Hypothalamus (tissue), 51 donors: ENCODE measurements at places on chromosomes 4 and X.

- DNase-seq = no peak
Observed at GRCh38 chr4:153950100-153950979, 161.5 kb upstream of the SFRP2 start.

DNA sequence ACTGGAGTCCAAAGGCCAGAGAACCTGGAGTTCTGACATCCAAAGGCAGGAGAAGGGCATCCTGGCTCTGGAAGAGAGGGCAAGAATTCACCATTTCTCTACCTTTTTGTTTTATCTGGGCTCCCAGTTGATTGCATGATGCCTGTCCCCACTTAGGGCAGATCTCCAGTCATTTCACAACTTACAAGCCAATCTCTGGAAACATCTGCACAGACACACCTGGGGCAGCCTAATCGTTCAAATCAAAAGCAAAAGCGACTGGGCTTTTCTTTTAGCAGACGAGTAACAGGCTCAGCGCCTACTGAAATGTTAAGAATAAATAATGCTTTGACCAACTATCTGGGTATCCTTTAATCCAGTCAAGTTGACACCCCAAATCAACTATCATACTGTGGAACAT is 136.0 kb upstream of the NPY2R start:
- no peak for DNase-seq

DNA sequence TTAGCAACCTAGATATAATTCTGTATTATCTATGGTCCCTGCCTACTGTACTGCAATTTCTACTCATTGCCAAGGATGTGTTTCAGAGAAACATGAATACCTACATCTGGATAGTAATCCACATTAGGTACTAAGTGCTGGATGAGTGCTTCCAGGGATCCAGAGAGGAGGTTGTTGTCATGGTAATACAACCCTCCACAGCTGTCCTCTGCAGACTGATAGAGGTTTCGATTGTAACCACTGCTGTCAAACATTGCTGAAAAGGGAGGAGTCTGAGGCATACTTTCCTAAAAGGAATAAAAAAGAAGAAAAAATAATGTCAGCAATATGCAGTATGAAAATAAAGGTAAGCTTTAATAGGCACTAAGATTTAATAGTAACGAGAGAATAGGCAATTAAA is 12.5 kb downstream of the RASGEF1B start:
- DNase-seq = no peak

GRCh38 chr4:57854748-57855147 is 744.6 kb upstream of the IGFBP7 start:
- no peak for DNase-seq

- peak; percentile 26 for DNase-seq
Observed at GRCh38 chr4:2366252-2367192, 51.9 kb downstream of the ZFYVE28 start.

- DNase-seq = no peak
Observed at GRCh38 chr4:133156556-133156955, 7.5 kb downstream of the PCDH10 start.

GRCh38 chr4:96354036-96354712 is 514.3 kb downstream of the PDHA2 start:
- no peak for DNase-seq

GRCh38 chrX:41085878-41086626 is 807 bp downstream of the USP9X start:
- DNase-seq = peak; percentile 19

- no peak for DNase-seq
Observed at GRCh38 chr4:81606801-81607501, 135.2 kb upstream of the RASGEF1B start.

DNA sequence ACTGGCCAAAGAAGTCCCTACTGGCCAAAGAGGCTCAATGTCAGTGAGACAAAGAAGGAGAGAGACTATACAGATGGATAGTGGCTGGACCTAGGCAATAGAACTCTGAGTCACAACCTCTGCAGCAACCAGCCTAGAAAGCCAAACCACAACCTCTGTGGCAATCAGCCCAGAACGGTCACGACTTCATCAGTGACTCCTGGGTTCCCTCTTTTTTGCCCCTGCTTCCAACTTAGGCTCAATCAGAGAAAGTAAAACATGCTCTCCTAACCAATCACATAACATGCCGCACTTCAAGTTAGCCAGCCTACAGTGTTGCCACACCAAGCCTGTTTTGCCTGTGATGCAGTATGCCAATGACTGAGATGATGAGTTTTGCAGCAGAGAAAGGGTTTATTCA is 203.4 kb downstream of the ANAPC10 start:
- DNase-seq = no peak

DNA sequence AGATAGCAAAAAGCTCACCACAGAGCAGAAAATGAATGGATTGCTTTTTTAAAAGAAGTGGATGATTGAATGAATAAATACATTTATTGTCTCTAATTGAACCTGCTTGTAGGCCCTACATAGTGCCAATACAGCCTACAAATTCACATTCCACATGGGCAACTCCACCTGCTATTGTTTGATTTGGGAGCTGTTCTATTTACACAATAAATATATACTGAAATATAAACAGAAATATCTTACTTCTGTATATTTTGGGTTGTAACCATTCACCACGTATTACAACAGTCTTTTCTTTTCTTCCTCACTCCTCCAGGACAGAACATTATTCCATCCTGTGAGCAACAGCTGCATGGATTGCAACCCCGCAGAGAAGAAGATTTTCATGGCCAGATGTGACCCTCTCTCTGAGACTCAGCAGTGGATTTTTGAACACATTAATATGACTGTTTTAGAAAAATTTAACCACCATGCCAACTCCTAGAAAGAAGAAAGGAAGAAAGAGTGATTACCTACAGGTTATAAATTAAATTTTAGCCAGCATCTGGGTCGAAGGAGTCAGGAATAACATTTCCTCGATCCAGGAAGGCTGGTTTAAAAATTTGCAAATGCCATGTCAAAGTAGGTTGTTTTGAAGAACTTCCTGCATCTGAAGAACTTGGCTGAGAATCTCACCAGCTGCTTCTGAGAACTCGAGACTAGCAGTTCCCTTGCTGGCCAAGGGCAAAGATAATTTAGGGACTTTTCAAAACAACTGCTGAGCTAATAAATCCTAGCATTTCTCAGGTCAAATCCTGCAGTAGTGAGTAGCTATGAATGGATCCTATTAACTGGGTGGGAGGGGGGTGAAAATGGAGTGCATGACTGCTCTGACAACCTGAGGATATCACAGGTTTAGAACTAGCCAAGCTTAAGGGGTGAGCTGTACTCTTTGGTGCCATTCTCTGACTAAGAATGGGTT is 128.7 kb upstream of the GALNT7 start:
- DNase-seq = no peak

DNA sequence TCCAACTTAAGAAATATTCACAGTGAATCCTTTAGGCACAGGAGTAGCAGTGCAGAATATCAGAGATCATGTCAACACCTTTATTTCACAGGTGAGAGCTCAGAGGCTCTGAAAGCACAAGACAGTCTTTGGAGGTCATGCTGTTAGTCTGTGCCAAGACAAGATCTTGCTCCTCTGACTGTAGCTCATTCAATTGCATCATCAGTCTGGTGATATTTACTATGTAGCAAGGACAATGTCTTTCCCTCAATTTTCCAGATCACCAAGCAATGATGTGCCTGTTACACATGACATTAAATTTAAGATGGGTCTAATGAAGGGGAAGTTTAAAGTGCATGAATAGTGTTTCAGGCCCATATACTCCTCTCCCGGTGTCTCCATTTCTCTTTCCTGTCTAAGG is 277.5 kb downstream of the IL15 start:
- DNase-seq = no peak

DNA sequence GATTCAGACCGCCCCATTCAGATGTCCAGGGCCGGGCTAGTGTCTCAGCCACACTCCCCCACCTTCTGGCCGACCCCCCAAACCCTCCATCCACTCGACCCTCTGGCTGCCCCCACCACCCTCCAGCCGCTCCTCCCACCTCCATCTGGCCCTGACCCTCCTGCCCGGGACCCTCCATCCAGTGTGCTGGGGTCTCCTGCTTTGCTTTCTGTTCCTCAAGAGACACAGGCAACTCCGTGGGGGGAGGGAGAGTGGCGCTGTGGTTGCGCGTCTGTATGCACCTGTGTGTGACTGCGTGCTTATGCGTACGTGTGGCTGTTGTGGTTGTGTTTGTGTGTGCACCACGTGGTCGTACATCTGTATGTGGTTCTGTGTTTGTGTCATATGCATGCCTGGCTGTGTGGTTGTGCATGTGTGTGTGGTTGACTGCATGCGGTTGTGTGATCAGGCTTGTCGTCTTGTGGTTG is 33.3 kb downstream of the CPLX1 start:
- no peak for DNase-seq

GRCh38 chr4:36841583-36842326 is 402.8 kb upstream of the NWD2 start:
- DNase-seq = no peak

GRCh38 chr4:55539658-55540057 is 7.1 kb downstream of the CLOCK start:
- no peak for DNase-seq

- DNase-seq = no peak
Observed at GRCh38 chr4:73067971-73068394, 1.5 kb downstream of the COX18 start.

DNA sequence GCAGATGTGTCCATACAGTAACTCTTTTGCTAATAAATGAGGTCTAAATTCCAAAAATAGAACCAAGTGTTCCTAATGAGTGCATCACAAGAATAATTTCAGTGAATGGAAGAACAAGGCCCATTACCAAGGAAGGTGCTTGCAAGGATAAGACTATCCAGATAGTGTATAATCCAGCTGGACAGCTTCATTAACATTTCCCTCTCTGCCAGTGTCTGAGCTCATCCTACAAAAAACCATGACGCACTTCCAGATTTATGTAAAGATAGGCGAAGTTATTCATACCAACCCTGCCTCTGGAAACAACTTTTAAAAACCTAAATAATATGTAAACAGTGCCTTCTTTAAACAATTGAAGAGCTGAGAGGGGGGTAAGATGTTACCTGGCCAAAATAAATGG is 177.9 kb upstream of the STK26 start:
- DNase-seq = no peak

DNA sequence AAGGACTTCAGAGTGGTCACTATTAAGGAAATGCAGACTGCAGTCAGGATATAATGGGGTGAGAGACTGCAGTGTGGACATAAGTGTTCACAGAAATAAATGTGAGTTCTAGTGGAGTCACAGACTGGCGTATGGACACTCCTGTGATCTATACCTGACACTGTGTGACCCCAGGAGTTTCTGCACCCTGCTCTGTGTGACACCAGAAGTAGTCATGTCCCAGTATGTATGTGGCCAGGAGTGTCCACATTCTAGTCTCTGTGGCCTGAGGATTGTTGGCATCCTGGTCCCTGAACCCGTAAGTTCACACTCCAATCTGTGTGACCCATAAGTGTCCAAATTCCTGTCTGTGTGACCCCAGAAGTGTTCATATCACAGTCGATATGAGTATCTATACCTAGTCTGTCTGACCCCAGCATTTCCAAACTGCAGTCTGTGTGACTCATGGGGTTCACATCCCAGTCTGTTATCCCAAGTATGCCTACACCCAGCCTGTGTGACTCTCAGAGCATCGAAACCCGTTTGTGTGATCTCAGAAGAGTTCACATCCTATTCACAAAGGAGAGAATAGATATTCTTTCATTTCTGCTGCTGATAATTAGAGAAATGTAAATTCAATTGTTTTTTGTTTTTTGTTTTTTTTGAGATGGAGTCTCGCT is 16.3 kb downstream of the WDR13 start:
- DNase-seq = no peak

GRCh38 chrX:135194684-135195083 is 23.5 kb upstream of the CT55 start:
- DNase-seq = no peak

DNA sequence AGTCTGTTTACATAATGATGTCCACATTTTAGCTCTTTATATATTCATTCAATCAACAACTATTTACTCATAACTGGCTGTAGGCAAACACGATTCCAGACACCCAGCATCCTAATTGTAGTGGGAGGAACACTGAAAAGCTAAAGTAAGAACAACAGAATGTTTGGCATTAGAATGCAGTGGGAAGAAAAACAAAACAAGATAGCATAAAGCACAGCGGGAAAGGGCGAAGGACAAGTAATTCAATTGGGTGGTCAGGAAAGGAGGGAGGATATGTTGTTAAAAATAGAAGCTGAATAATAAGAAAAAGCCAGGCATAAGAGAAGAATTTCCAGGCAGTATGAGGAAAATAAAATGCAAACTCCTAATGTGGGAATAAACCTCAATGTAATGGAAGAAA is 189.5 kb upstream of the FAT4 start:
- DNase-seq = no peak

- DNase-seq = no peak
Observed at GRCh38 chr4:12692815-12693214, 791.3 kb downstream of the RAB28 start.

- DNase-seq = no peak
Observed at GRCh38 chr4:93834249-93835066, 5.9 kb downstream of the ATOH1 start.

- no peak for DNase-seq
Observed at GRCh38 chrX:73838123-73838522, 275.1 kb downstream of the CHIC1 start.
